ENCODE measurements at places on chromosomes 3 and 15.

GRCh38 chr3:160458151-160458550 lies 8.6 kb upstream of the TRIM59 start:
- no peak for DNase-seq

GRCh38 chr15:101497017-101497416 lies 7.5 kb upstream of the PCSK6 start:
- DNase-seq: no peak

DNA sequence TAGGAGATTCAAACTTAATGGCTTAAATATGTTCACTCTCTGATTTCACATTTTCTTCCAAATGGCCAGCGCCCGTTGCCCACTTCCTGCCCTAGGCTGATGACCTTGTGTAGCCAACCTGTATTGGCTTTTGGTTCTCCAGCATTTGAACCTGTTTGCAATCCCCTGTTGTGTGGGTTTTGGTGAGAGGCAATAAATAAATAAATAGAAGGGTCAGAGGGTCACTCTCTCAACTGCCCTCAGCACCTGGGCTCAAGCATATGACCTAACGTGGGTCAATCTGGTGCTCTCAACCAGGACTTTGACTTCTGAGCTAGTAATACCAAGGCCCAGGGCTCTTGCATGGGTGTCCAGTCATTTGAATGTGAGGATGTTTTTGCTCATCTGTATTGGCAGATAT lies 1.8 kb upstream of the SRP14 start:
- no peak for DNase-seq

DNA sequence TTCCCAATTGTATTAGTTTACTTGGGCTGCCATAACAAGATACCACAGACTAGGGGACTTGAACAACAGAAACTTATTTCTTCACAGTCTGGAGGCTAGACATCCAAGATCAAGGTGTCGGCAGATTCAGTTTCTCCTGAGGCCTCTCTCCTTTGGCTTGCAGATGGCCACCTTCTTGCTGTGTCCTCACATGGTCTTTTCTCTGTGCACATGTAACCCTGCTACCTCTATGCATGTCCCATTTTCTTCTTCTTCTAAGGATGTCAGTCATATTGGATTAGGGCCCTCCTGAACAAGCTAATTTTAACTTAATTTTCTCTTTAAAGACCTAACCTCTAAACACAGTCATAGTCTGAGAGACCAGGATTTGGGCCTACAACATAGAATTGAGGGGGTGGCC lies 336.7 kb upstream of the WNT5A start:
- no peak for DNase-seq

DNA sequence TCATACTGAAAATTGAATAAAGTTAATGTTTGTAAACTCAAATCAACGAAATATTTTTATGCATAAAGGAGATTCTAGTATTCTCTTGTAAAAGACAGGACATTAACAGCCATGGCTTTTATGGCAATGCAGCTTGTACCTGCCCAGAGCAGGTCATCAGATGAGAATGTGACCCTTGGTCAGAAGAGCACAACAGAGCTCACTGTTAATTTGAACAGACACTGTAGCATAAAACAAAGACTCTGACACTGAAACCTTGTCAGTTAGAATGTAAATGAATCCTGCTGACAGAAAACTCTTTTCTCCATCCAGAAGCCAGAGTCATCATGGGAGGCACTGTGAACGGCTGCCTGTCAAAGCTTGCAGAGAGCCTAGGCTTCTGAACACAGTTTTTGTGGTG lies 410.6 kb downstream of the RAP2B start:
- DNase-seq: no peak

GRCh38 chr15:70289191-70289955 lies 191.7 kb upstream of the TLE3 start:
- no peak for DNase-seq

GRCh38 chr3:59717679-59718205 lies 667.9 kb upstream of the CFAP20DC start:
- DNase-seq: peak; percentile 44

DNA sequence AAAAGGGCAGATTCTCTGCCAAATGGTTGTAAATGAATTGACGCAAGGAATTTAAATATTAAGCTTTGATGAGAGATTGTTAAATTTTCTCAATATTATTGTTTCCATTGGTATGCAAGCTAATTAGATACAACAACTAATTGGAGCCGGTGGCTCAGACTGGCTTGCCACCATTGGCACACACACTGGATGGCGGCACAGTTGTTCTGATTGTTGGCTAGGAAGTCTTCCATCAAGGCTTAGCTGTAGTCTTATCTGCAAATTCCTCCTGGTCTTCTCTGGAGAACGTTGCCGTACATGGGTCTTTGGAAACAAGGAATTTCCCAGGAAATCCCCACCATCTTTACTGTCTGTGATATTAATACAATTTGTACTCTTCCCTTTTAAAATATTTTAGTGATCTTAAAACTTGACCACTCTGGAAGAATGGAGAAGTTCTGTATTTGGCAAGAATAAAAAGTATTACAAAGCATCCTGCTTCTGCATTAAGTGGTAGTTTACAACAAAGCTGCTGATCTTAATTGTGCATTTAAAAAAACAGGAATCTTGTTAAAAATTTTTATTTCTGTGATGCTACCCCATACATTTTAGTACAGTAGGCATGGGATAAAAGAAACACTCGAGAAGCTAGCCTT lies 126.5 kb downstream of the UBE2E2 start:
- DNase-seq: no peak

GRCh38 chr15:51861557-51862359 lies 32.3 kb downstream of the TMOD3 start:
- no peak for DNase-seq

DNA sequence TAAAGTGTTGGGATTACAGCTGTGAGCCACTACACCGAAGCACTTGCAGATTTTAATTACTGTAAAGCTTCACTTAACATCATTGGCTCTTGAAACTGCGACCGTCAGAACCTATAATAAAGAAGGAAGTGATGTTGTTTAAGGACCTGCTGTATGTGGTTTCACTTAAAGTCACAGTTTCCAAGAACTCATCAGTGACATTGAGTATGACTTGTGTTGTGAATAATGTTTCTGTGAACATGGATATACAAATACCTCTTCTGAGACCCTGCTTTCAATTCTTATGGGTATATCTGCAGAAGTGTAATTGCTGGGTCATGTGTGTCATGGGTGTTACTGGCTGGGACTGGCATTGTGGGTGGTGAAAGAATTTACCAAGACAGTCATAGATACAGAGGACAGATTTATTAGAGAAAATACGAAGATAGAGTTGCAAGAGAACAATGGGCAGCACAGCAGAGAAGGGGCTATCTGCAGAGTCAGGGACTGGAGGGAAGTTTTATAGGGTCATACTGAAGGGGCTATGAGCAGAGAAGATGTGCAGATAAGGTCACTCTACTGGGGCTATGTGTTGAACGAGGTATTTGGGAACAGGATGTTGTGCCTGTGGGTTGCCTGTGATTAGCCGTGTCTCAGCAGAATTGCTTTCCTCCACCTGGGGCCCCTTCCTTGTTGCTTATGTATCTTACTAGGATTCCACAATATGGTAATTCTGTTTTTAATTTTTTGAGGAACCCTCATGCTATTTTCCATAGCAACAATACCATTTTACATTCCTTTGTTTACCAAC lies 4.5 kb downstream of the NDUFB5 start:
- no peak for DNase-seq

DNA sequence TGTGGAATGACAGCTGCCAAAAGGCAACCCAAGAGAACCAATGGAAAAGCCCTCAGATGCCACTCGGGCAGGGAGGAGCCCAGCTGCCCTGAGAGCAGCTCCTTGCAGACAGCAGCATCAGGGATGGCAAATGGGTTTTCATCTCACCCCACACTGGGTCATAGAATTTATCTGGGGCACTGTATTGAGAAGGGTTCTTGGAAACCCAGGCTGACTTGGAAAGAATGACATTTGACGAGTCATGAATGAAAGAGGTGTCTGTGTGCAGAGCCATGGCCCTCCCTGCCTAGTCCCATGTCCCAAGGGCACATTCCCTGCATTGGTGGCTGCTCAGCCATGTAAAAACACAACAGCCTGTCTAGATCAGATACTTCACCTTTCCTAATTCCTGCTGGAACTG lies 157.9 kb upstream of the BHLHE40 start:
- DNase-seq: no peak

- DNase-seq: no peak
Measured at GRCh38 chr3:158671821-158672214, 630 bp downstream of the LXN start.

- no peak for DNase-seq
Measured at GRCh38 chr3:38094999-38095398, 41.9 kb downstream of the ACAA1 start.

DNA sequence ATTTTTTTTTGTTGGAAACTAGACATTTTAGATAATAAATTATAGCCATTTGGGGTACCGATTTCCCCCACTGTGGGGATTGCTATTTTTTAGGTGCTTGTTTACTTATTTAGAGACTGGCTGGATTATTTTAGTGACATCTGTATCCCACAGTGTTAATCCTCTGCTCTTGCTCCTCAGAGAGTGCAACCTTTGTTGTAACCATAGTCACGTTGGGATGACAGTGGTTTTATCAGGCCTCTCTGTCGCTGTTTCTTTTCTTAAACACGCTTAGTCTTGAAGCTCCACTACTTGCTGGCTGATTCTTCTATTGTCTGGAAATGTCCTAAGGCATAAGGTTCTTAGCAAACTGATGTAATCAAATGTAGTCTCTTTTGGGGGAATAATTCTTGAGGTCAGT lies 451.6 kb upstream of the SEMA6D start:
- no peak for DNase-seq

Data from H9 (cell line).